ENCODE measurements at places on chromosomes 5 and 9.

- no peak for DNase-seq
These were observed 1.9 kb downstream of the LMNB1 start for GRCh38 chr5:126778675-126779403.

- DNase-seq, result no peak
These were observed 107.6 kb downstream of the LURAP1L start for GRCh38 chr9:12882430-12882829.

DNA sequence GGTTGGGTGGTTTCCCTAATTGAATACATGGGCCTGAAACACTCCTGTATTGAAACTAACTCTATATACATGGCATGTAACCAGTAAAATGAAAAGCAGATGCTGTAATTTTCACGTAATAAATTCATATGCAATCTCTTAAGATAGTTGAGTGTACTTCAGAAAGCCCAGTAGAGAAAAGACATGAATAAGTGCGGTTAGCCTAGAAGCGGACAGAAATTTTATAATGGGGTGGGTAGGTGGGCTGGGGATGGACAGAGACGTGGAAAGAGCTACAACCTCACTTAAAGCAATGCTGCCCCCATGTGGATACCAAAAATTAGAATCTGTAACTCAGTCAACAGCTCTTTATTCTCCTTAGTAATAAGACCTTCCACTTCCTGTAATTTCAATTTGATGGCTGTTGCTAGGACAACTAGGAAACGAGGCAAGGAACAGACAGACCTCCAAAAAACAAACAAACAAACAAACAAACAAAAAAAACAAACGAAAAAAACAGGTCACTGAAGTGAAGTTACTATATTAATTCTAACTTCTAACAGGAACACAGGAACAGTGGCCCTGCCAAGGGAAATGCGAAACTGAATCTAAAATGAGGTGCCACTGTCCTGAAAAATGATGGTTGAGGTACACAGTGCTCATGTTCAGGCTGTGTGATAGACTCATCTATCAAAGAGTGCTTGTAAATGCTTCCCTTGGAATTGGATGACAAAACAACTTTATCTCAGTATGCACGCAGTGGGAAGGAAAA is 103.4 kb upstream of the GNA14 start:
- DNase-seq, result peak; percentile 41

DNA sequence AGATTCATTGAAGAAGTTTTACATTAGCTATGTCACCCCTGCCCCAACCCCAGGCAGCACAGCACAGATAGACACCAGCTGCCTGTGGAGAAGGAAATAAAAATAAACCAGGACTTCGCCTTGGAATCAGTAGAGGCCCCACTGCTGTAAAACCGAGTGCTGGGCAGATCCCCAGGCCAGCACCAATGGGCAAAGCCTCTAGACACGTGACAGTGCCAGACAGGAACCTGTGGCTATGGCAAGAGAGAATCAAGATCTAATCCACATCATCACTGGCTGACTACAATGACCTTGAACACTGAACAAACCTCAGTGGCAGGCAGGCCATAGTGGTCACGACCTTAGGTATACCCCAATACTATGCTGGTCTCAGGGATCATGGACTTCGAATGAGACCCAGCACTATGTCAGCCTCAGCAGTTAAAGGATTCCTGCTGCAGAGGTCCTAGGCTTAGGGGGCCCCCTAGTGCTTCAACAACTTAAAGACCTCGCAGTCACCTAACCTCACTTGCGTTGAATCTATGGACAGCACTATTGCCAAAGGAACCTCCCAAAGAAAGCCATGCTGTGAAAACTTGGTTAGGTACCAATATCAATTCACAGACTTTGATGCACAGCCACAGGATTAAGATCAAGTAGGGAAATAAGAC is 2118.6 kb upstream of the C9orf72 start:
- DNase-seq, result peak; percentile 78

DNA sequence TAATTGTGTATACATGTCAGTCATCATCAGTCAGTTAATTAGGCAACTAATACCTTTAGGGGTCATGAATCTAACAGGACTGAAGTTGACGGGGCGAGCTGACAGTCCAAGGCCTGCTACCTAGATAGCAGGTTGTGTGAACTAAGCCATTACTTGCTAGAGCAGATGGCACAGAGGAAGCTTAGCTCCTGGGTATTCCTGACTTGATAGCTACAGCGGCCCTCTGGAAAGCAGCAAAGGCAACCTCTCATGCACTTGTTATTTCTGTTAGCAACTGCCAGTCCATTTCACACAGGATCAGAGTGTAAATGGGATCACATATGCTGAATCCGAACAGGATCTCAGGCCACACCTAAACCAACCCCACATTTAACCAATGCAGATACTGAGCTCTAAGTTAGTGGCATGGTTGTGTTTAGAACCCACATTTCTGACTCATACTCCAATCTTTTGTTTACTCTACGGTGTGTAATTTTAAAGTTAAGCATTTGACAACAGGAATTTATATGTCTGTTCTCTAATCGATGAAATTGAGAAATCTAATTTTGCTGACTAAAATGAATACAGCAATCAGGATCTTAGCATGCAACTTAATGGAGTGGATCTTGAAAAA is 521.3 kb upstream of the ZNF608 start:
- no peak for DNase-seq

DNA sequence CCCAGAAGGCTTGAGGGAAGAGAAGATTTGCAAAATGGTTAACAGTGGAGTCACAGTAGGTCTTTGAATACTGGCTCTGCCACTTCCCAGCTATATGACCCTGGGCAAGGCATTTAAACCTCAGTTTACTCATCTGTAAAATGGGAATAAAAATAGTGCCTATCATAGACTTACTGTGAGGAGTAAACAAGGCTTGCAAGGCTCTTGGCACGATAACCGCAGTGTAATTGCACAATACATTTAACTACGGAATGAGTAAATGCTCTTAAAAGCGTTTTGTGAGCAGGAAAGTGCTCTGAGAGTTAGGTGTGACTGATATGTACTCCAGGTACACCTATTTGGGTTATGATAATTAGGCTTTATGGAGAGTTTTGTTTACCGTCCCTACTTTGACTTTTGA is 8.4 kb downstream of the SLC36A3 start:
- DNase-seq, result no peak

DNA sequence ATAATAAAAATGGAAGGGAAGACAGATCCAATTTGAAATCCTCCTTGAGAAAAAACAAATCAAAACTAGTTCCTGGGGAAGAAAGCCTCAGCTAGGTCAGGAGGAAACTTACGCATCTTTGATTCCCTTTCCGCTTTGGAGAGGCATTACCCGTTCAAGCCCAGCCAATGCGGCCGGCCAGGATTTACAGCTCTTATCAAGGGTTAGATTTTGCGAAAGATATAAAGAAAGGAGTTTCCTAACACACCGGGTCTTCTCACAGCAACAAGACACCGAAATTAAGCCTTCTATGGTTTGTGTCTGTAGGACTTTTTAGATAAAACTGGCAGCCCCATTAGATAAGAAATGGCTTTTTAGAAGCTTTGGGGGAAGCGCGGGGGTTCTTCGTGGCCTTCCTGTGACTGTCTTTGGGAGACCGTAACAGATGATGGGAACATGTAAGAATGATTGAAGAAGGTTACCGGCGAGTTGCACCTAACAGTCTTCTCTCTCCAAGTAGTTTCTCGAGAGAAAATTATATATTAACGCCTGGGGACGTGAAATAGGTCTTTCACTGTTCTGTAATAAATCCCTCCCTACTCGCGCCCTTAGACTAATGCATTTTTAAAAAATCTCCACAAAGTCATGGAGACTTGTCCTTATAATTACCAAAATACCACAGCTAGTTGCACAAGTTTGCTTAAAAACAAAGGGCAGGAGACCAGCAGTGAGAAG is 1.3 kb upstream of the ISL1 start:
- peak; percentile 49 for DNase-seq

- no peak for DNase-seq
These were observed 105.3 kb upstream of the NFIB start for GRCh38 chr9:14418941-14419937.

GRCh38 chr5:148811756-148812155 is 14.7 kb upstream of the ADRB2 start:
- no peak for DNase-seq

DNA sequence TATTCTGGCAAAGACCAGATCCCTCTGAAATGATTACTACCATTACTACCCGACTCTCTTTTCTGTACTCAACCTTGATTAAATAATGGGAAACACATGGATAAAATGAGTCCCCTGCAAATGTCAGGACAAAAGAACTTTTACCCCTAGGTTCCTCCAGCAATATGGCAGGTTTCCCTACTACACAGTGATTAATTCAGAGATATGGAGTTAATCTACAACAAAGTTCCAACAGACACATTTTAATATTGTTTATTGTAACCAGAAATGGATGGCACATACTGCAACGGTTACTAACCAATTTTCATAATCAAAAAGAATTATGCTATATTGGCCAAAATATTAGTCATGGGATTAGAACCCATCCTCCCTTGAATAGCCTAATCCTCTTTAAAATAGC is 294.8 kb downstream of the ATPSCKMT start:
- no peak for DNase-seq

GRCh38 chr5:68746220-68746619 is 347.6 kb upstream of the SLC30A5 start:
- DNase-seq, result no peak

GRCh38 chr5:101018299-101018698 is 115.2 kb upstream of the ST8SIA4 start:
- DNase-seq, result no peak

GRCh38 chr9:36088020-36088419 is 48.5 kb upstream of the GLIPR2 start:
- no peak for DNase-seq

DNA sequence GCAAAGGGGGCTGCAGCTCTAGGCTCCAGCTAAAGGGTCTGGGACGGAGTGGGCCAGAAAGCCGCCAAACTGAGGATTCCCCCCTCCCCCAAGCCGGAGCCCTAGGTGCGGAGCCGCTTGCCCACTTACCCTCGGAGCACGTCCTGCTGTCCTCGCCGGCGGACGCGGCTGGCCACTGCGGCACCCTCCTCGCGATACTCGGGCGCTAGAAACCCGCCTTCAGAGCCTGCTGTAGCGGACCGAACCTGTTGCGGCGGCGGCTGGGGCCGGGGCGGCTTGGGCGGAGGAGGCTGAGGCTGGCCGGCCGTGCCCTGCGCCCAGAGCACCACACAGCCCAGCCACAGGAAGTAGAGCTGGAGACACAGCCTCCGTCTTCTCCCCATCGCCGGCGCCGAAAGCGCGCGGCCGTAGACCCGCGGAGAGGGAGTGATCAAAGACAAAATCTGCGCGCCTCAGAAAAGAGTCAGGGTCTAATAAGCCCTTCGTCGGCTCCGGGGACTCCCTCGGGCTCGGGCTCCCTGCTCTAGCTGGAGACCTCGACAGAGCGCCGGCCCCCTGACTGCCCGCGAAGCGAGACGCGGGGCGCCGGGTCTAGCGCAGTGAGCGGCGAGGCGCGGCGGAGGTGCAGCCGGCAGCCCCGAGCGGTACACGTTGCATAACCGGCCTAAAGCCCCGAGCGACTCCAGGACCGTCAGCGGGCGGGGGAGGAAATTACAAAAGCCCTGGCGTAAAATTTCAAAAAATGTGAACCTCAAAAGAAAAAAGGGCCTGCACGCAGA is 635 bp downstream of the FBN2 start:
- peak; percentile 68 for DNase-seq

DNA sequence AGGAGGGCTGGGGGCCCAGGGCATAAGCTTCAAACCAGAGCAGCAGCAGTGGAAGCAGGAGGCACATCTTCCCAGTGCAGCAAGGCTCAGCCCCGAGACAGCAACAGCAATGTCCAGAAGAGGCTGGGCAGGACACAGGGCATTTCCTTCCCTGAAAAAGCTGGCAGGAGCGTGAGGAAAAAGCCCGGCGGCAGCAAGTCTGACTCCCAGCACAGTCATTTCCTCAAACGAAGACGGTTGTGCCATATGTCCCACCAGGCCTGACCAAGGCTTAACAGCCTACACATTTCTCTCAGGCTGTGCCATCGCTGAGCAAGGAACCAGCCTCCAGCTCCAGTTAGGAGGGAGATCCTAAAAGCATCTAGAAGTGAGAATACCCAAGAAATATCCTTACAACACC is 74.5 kb downstream of the APTX start:
- DNase-seq, result no peak

DNA sequence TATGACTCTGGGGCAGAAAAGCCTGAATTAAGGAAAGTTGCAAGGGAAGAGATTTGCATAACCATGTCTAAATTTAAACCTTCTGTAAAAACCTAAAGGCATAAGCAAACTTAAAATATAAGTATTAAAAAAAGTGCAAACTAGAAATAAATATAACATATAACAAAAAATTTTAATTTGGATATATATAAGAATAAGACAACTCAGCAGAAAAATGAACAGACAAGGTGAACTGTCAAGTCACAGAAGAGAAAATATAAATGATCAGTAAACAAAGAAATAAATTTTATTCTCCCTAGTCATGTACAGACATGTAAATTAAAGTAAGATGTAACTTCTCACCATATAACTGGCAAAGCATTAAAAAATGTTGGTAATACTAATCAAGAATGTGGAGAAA is 37.0 kb downstream of the C5orf22 start:
- DNase-seq, result no peak

DNA sequence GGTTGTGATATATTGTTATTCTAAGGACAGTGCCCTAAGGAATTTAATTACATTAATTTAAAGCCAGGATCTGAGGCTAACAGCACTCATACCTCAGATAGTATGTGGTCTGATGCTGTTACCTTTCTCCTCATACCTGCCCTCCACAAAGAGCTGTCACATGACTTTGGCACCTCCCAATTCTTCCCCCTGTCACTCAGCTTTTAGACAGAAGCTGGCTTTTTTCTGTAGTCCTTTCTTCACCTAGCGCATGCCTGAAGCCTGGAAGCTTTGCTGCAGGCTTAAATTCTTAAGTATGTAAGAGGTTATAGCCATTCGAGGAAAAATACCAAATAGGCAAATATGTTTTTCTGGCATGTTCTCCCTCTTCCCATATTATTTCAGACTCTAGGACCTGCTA is 61.0 kb upstream of the ADAMTS19 start:
- DNase-seq, result peak; percentile 80

DNA sequence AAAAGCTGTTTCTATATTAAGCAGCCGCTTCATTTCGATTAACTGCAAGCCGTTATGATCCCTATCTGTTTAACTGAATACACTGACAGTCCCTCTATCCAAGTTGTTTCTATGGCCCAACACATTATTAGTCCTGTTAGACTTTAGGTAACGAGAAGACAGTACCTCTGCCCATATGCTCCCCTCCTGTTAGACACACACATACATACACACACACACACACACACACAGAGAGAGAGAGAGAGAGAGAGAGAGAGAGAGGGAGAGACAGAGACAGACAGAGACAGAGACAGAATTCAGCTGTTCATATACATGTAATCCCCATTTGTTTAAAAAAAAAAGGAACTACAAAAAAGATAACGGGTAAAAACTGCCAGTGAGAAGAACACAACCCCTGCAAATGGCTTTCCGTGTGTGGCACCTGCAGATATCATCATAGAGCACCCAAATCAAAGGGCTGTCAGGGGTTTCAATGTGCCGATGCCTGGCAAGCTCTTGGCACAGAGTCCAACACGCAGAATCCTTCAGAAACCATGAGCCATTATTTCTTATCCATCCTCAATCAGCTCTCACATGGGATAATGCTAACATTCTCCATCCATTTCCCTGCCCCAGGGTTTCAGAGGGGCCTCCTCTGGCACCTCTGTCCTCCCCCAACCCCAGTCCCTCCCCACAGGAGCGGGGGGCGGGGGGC is 144.0 kb downstream of the MYO10 start:
- no peak for DNase-seq

GRCh38 chr9:37464426-37465248 is 613 bp downstream of the ZBTB5 start:
- DNase-seq, result no peak
